ENCODE measurements at places on chromosomes 2 and 18.

GRCh38 chr2:45009303-45009927 lies at the start of gene SIX2:
TSS of gene SIX2 (minus strand) at chr2:45009452. CDS start at chr2:45009110, 342 bp downstream.
- no peak for DNase-seq

- no peak for DNase-seq
Observed at GRCh38 chr2:20576598-20577115, 74.2 kb downstream of the HS1BP3 start.

DNA sequence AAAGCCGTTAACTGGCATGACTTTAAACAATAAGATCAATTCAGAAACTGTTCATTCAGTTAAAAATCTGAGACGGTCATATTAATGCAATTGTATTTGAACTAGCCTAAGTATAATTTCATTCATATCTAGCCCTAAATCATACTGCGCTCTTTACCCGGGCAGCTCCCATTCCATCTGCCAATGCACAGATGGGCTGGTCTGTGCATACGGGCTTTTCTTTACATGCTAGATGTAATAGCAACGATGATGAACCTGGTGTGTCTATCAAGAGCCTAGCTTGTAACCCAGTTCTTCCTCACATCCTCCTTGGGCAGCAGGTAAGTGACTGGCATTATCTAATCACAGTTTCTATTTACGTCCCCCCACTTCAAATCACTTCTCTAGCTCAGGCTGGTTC lies 631.5 kb upstream of the KLHL29 start:
- DNase-seq, result no peak

DNA sequence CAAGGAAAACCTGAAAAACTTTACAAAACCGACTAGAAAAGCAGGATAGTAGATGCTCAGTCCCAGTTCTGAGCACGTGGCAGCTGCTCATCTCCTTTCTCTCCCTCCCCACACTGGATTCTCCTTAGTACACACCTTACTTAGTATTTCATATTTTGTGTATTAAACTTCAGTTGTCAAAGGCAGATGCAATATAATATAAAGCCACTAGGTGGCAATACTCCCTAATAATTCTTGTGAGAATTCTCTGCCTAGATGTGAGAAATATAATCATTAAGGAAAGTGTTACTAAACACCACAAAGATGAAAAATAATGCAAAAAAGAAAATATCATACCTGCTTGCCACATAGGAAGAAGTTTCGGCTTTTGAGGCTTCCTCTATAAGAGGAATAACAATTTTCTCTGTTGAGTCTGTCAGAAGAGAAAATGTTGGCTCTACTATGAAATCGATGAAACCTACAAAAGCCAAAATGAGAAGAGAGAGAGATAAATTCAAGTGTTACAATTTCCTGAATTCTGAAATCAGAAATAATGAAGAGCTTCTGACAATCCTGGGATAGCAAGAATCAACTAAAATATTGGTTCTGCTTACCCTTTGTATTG lies 200.6 kb downstream of the PPP1R1C start:
- no peak for DNase-seq

- no peak for DNase-seq
Observed at GRCh38 chr2:222504719-222505118, 80.4 kb downstream of the SGPP2 start.

- DNase-seq, result no peak
Observed at GRCh38 chr2:162149940-162150339, 2.1 kb downstream of the GCG start.

GRCh38 chr2:54475919-54476318 lies 19.8 kb downstream of the SPTBN1 start:
- DNase-seq, result no peak

DNA sequence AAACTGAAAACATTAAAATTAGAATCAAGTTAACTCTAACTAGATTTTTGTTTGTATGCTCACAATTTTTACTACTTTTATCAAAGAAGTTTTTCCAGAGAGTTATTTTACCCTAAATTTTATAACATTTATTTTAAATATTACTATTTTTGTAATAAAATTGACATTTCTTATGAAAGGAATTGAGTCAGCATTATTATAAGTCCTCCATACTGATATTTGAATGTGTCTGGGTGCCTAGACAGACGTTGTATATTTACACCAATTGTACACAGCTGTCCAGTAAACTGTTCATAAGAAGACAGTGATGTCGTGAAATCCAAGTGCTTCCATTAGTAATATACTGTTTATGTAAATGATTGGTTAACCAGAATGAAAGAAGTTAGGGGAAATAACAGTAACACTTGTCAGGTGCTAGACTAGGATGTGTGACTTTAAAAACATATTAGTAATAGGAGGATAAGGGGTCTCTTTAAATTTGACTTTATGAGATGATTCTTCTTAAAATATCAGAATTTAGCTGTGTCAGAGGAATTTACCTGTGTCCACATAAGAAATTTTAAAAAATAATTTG lies 73.7 kb downstream of the TANK start:
- DNase-seq, result no peak
